ENCODE measurements at places on chromosomes 3 and 15. TPM values are rescaled to one million over a fixed set of nuclear protein-coding genes. Genes with fewer than 3 reads are reported as not detected.
A peak's percentile ranks its signal among the peaks of the same experiment; 100 is the strongest.

The MYO5C gene
- total RNA-seq, result 41.6 TPM

- no peak for DNase-seq
These were observed 98.7 kb downstream of the BBX start for GRCh38 chr3:107621465-107621864.

- no peak for DNase-seq
These were observed 91.1 kb upstream of the ALDH1A3 start for GRCh38 chr15:100788418-100789105.

GRCh38 chr3:188974856-188975599 lies 196.7 kb upstream of the TPRG1 start:
- no peak for DNase-seq

DNA sequence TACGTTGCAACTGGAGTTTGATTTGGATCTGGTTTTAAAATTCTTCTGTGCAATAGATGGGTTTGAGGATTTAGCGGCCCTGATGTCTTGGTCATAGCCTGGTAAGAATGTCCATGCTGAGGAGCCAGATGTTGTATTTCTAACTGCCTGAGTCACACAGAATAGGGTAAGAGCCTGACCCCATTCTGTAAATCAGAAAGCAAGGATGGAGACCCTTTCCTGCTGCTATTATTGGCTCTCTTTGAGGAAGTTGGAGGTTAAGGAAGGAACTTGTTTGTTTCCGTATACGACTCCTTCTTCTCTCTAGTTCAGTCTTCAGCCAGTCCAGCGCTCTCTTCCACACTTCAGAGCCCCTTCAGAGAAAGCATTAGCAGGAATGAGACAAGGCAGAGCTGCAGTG lies 65.1 kb downstream of the HCN4 start:
- DNase-seq, result peak; percentile 86

- no peak for DNase-seq
These were observed 36.1 kb downstream of the SELENOT start for GRCh38 chr3:150639262-150639661.

DNA sequence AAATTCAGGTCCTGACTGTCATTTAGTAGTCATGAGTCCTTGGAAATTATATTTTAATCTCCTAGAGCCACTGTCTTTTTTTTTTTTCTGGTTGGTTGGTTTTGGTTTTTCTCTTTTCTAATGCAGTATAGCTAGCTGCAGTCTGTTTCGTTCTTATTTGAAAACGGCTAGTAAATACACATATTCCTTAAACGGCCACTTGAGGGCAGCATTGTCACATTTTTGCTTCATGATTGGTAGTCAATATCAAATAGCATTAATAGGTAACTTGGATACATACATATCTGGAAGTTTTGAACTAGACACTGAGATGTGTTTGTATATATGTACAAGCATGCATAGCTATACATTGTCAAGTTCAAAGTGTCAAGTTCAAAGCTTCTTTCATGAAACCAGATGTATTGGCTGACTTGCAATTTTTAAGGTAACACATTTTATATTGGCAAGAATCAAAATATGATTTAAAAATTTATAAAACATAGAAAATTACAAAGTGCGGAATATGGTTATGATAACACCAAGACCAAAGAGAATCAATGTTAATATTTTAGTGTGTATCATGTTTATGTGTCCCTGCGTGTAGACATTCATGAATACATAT lies 22.5 kb downstream of the GABRA5 start:
- DNase-seq, result no peak

DNA sequence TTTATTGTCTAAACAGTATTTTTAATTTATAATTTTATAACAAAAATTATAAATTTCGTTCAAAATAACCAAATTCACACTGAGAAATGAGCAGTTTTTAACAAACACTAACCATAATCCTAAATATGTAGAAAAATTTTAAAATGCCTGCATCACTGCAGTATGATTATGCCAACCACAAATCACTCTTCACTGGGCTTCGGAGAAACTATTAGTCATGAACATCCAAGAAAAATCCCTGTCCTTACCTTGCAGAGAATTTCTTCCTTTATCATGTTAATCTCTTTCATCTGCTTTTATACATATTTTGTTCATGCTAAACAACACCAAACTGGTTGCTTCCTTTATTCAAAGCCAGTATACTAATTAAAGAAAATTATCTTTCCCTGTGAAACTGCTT lies 511.0 kb upstream of the ALCAM start:
- no peak for DNase-seq

GRCh38 chr3:192861972-192862371 lies 55.7 kb downstream of the MB21D2 start:
- no peak for DNase-seq

Measured in kidney (tissue), 22 donors.